Neural crest cell (in vitro differentiated cells): ENCODE measurements at places on chromosomes 3 and 15. TPM values are rescaled to one million over a fixed set of nuclear protein-coding genes. Genes with fewer than 3 reads are reported as not detected.

GPR171 gene
- total RNA-seq: not detected in 2 replicates

MORC1 gene
- total RNA-seq: not detected in 2 replicates

KIF7 gene
- total RNA-seq: 15.6 and 16.2 TPM in 2 replicates

RFX7 gene
- total RNA-seq: 57.2 and 61.2 TPM in 2 replicates

CHRNB4 gene
- total RNA-seq: 3.9 and 4.1 TPM in 2 replicates

GP5 gene
- total RNA-seq: 0.09 TPM in 1 of 2 replicates, not detected in the other

PEX5L gene
- total RNA-seq: 0.96 and 1.7 TPM in 2 replicates

RNF7 gene
- total RNA-seq: 103 and 107 TPM in 2 replicates

ZPLD1 gene
- total RNA-seq: not detected in 2 replicates

ASB14 gene
- not detected in 2 replicates for total RNA-seq

TMEM202 gene
- total RNA-seq: not detected in 2 replicates

SCAMP2 gene
- total RNA-seq: 40.4 and 42.0 TPM in 2 replicates

DUOXA2 gene
- not detected in 2 replicates for total RNA-seq

CD200 gene
- 66.7 and 67.0 TPM in 2 replicates for total RNA-seq

SLC6A20 gene
- total RNA-seq: not detected in 2 replicates

HHLA2 gene
- not detected in 2 replicates for total RNA-seq

DNA sequence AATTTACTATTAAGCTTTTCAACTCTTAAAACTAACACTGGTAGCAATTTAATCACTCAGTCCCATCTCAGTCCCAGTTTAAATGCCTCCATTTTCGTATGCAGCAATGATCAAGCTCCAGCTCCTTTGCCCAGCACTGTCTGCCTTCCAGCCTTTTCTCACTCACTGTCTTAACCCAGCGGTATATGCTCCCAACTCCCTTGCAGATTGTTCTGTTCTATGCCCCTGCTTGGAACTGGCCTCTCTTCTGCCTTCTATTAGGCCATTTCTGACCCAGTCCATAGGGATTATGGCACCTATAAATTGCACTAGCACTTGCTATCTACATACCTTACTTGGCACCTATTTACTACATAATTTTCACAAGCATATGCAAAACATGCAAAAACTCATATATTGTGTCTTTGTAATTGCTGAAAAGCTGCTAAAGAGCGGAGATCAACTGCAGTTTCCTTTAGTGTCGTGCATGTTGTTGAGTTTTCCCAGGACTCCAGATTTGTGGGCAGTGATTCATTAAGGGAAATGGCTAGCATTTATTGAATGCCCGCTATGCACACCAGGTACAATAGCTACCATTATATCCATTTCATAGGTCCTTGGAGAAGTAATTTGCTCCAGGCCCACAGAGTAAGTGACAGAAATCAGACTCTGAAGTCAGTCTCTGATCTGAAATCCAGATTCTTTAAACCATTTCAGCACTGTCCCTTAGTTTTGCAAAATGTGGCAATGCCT, 24.4 kb downstream of the CRBN start:
- H3K4me1 ChIP-seq: no peaks in the 10 kb centered on the region
- H3K27ac ChIP-seq: peak overlapping the region; percentile 3
- no peak overlapping the region for H3K4me3 ChIP-seq
- H3K36me3 ChIP-seq: peaks cover 4% of the 10 kb centered on the region
- no peak for DNase-seq

- H3K27ac ChIP-seq: no peak overlapping the region
- peaks cover 4% of the 10 kb centered on the region for H3K4me1 ChIP-seq
- H3K4me3 ChIP-seq: no peak overlapping the region
- DNase-seq: no peak
- peaks cover 9% of the 10 kb centered on the region for H3K27me3 ChIP-seq
- peaks cover 20% of the 10 kb centered on the region for H3K36me3 ChIP-seq
Observed at GRCh38 chr15:77038312-77039216, 32.3 kb downstream of the TSPAN3 start.

DNA sequence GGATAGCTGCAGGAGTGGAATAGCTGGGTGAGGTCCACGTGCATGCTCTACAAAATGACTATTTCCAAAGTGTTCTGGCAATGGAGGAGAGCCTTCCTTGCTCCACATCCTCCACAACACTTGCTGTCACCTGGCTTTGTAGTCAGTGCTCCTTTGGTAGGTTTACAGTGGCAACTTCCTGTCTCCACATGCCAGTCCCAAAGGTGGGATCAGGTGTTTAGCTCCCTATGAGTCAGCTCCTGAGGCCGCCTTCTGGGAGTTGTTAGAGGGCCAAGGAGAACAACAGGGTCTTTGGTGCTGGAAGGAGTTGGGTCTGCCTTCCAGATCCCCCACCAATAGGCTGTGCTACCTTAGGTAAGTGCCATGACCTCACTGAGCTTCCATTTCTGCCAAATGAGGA, 15.3 kb upstream of the LIMD1 start:
- no peak overlapping the region for H3K27ac ChIP-seq
- peaks cover 22% of the 10 kb centered on the region for H3K4me1 ChIP-seq
- H3K36me3 ChIP-seq: no peaks in the 10 kb centered on the region
- no peak for DNase-seq
- H3K27me3 ChIP-seq: no peaks in the 10 kb centered on the region

- H3K4me3 ChIP-seq: no peak overlapping the region
- H3K4me1 ChIP-seq: no peaks in the 10 kb centered on the region
Observed at GRCh38 chr3:42891042-42891441, 14.9 kb upstream of the ZNF662 start.

DNA sequence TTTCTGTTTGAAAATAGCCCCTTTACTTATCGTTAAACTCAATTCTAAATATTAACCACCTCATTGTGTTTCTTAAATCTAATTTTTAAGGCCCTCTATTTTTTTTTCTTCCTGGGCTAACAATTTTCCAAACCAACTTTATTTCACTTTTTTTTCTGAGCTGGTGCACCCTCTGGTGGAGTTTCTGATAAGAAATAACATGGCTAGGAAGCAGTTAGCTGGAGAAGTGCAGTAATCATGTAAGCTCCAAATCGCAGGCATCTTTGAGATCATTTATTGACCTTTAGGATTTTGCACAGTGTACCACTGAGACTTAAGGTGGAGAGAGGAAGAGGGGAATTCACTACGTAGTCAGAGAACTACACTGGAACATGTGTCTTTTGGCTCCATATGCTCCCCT, 6.4 kb downstream of the TMEM207 start:
- no peak overlapping the region for H3K4me3 ChIP-seq
- no peaks in the 10 kb centered on the region for H3K27me3 ChIP-seq
- H3K36me3 ChIP-seq: no peaks in the 10 kb centered on the region
- no peak for DNase-seq
- H3K27ac ChIP-seq: no peak overlapping the region

GRCh38 chr15:88990185-88990679, 77.1 kb upstream of the MFGE8 start:
- H3K4me1 ChIP-seq: peaks cover 7% of the 10 kb centered on the region
- H3K4me3 ChIP-seq: no peak overlapping the region
- H3K27ac ChIP-seq: peak overlapping the region; percentile 67
- no peak for DNase-seq

- DNase-seq: no peak
- H3K36me3 ChIP-seq: no peaks in the 10 kb centered on the region
- no peaks in the 10 kb centered on the region for H3K4me1 ChIP-seq
- H3K27ac ChIP-seq: no peak overlapping the region
- peaks cover 6% of the 10 kb centered on the region for H3K27me3 ChIP-seq
Observed at GRCh38 chr3:193157051-193157450, 84.0 kb upstream of the PLAAT1 start.

GRCh38 chr3:123151251-123151705, 50.5 kb upstream of the SEC22A start:
- H3K36me3 ChIP-seq: peaks cover 18% of the 10 kb centered on the region
- peaks cover 36% of the 10 kb centered on the region for H3K4me1 ChIP-seq
- H3K27ac ChIP-seq: peak overlapping the region; percentile 50
- H3K27me3 ChIP-seq: no peaks in the 10 kb centered on the region

DNA sequence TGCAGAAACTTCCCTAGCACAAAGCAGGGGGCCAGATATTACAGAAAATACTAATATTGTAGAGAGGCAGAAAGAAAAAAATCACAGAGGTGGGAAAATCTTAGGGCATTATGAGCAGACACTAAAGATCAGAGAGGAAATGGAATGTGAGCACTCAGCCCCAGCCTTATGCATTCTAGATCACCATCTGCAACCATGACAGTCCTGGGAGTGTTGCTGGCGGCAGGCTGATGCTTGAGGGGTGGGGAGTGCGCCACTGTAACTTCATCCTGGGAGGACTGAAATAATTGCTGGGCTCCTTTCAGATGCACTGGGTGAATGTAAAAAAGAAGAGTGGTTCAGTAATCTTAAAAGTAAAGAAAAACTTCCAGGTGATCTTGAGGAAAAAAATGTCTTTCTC, 427.6 kb upstream of the SEMA6D start:
- no peak for DNase-seq
- H3K27ac ChIP-seq: peak overlapping the region; percentile 24
- no peaks in the 10 kb centered on the region for H3K36me3 ChIP-seq
- H3K4me1 ChIP-seq: peaks cover 33% of the 10 kb centered on the region
- no peak overlapping the region for H3K4me3 ChIP-seq

GRCh38 chr3:110814170-110815007, 257.2 kb upstream of the NECTIN3 start:
- H3K4me3 ChIP-seq: peak overlapping the region; percentile 10
- H3K36me3 ChIP-seq: no peaks in the 10 kb centered on the region
- peak; percentile 2 for DNase-seq
- peaks cover 24% of the 10 kb centered on the region for H3K4me1 ChIP-seq
- no peaks in the 10 kb centered on the region for H3K27me3 ChIP-seq
- peak overlapping the region; percentile 79 for H3K27ac ChIP-seq

- H3K36me3 ChIP-seq: peaks cover 8% of the 10 kb centered on the region
- H3K27ac ChIP-seq: no peak overlapping the region
- no peak for DNase-seq
- no peaks in the 10 kb centered on the region for H3K27me3 ChIP-seq
Observed at GRCh38 chr3:37863949-37864822, 2.5 kb downstream of the CTDSPL start.

GRCh38 chr3:98110550-98110908, 20.0 kb upstream of the OR5H1 start:
- no peak for DNase-seq
- no peak overlapping the region for H3K27ac ChIP-seq
- no peaks in the 10 kb centered on the region for H3K36me3 ChIP-seq
- H3K4me1 ChIP-seq: peaks cover 5% of the 10 kb centered on the region

DNA sequence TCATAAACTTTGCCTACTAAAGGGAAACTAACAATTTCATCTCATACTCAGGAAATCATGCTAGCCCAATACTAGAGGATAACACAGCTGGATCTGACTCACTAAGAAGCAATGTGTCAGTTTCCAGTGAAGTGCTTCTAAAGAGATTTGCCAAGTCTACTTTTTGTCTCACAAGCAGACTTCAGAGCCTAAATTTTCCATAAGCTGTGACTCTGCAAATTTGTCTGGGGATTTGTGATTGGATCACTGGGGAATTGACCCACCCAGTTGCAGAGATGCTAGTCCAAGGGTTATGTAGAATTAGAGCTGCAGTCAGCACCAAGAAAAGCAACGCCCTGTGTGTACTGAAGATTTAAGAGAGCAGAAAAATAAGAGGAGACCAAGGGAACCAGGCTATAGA, 647.1 kb downstream of the NTRK3 start:
- peaks cover 2% of the 10 kb centered on the region for H3K27me3 ChIP-seq
- DNase-seq: no peak
- no peak overlapping the region for H3K4me3 ChIP-seq
- H3K4me1 ChIP-seq: peaks cover under 1% of the 10 kb centered on the region

- H3K27me3 ChIP-seq: no peaks in the 10 kb centered on the region
- H3K4me1 ChIP-seq: peaks cover 9% of the 10 kb centered on the region
- no peak overlapping the region for H3K27ac ChIP-seq
- H3K36me3 ChIP-seq: peaks cover 16% of the 10 kb centered on the region
- H3K4me3 ChIP-seq: no peak overlapping the region
- DNase-seq: no peak
Observed at GRCh38 chr3:172288651-172289050, 159.6 kb downstream of the GHSR start.

DNA sequence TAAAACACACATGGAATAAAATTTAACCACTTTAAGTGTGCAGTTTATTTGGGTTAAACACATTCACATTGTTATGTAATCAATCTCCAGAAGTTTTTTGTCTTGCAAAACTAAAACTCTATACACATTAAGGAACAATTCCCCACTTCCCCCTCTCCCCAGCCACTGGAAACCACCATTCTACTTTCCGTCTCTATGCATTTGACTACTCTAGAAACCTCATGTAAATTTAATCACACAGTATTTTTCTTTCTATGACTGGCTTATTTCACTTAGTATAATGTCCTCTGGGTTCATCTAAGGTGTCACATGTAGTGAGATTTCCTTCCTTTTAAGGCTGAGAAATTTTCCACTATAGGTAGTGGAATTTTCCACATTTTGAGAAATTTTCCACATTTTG, 568.7 kb upstream of the UBE2E2 start:
- H3K4me3 ChIP-seq: no peak overlapping the region
- no peak for DNase-seq
- no peak overlapping the region for H3K27ac ChIP-seq
- H3K36me3 ChIP-seq: no peaks in the 10 kb centered on the region
- no peaks in the 10 kb centered on the region for H3K4me1 ChIP-seq

- H3K27me3 ChIP-seq: peaks cover 6% of the 10 kb centered on the region
- no peaks in the 10 kb centered on the region for H3K36me3 ChIP-seq
- no peak overlapping the region for H3K4me3 ChIP-seq
- DNase-seq: no peak
- no peak overlapping the region for H3K27ac ChIP-seq
Observed at GRCh38 chr3:155034786-155035185, 45.3 kb upstream of the MME start.

DNA sequence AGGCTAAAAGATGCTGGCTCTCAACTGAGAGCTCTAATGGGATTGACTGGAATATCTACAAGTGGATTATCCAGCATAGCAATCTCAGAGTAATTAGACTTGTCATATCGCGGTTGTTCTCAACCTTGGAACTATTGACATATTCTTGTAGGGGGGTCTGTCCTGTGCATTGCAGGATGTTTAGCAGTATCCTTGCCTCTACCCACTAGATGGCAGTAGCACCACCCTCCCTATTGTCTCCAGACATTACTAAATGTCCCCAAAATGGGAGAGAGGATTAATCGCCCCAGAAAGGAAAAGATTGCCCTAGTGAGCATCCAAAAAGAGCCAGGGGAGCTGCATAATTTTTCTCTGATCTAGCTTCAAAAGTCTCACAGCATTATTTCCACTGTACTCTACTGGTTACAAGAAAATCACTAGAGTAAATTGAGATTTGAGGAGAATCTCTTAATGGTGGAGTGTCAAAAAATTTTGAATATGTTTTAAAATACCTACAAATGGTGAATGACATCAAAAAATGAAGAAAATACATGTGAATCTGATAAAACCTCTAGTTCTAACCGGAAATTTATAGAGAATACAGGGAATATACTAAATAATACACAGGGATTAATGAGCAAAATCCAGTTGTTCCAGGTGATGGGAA, 388.2 kb upstream of the AGTR1 start:
- no peaks in the 10 kb centered on the region for H3K27me3 ChIP-seq
- no peak overlapping the region for H3K4me3 ChIP-seq
- no peak overlapping the region for H3K27ac ChIP-seq

DNA sequence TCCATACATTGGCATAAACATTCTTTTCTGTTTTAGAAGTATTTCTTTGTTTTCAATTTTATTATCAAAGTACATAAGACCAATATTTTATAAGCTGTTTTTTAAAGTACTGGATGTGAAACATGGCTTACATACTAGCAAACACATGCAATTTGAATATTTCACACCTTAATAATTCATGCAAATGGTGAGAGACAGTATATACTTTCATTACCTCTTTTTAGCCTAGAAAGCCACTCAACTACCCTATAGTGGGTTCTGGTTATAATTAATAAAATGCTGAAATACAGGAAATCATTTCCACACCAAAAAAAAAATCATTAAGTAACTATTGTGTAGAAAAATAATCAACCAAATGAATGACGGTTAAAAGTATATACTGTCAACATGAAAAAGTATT, 38.5 kb upstream of the MELTF start:
- no peaks in the 10 kb centered on the region for H3K27me3 ChIP-seq
- H3K27ac ChIP-seq: no peak overlapping the region
- no peak for DNase-seq
- H3K36me3 ChIP-seq: peaks cover 5% of the 10 kb centered on the region
- H3K4me1 ChIP-seq: no peaks in the 10 kb centered on the region
- no peak overlapping the region for H3K4me3 ChIP-seq
